ENCODE measurements at places on chromosomes 13 and 19.

DNA sequence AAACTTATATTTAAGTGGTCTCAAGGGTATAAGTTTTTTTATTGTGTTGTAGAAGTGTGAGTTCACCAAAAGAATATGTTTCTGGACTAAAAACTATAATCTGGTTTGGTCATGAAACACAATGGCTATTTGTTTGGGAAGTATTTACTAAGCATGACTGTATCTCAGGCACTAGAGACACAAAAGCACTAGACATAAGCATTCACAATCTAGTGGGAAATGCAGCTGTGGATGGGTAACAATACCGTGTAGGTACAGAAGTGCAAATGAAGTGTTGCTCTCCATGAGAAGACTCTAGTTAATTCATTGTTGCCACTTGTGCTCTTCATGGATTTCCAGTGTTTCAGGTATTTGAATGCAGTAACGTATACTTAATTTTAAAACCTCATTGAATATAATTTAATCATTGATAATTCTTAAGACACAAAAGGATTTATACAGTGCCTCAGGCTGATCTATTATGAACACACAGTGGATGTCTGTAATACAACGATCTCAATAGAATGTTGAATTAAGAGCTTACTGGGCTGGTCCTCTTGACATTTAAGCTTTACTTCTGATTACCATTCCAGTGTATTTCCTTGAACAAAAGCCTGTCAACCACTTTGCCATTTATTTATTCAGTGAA, 50.9 kb downstream of the TPT1 start:
- DNase-seq, result no peak

DNA sequence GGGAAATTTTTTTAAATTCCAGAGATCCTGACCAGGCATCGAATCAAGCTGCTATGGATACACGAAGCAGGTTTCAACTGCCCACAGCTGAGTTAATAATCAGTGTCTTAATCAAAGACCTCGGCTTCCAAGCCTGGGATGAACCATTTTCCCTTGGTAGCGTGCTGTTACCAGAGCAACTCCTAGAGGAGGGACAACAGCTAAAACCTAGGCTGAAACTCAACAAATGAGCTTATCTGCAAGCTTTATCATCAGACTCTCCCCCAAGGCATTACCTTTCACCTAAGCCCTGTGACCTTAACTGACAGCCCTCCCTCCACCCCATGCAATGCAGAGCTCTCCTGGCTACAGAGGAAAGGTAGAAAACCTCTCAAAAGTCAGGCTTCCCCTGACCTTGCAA, 39.7 kb downstream of the RCBTB1 start:
- DNase-seq, result no peak

DNA sequence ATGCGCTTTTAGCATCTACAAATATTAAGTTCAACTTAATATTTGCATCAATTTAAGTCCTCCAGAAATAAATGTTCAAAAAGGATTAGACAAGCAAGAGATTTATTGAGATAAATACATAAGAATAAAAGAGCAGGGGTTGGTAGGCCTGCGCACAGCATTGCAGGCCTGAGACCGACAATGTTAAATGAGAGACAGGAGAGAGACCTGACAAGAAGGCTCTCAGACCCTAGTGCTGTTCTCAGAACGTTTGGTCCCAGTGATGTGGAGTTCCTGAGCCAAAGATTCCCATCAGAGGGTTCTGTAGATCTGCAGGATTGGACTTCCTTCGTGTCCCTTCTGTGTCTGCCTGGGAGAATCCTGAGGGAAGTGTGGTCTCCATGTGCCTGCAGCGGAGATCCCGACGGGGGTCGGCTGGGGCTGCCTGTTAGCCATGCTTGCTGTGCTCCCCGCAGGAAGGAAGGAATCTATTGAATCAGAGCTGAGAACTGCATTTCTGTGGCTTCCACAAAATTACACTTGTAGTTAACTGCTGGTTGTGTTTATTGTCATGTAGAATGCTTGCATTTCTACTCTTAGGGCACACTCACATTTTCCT, 369.9 kb upstream of the SLC10A2 start:
- DNase-seq, result no peak

GRCh38 chr13:77810430-77810829, 108.2 kb downstream of the EDNRB start:
- DNase-seq, result no peak

GRCh38 chr19:41695745-41696144, 7.7 kb upstream of the CEACAM7 start:
- no peak for DNase-seq

- no peak for DNase-seq
Observed at GRCh38 chr19:30649934-30650614, 277.9 kb downstream of the ZNF536 start.

- DNase-seq, result no peak
Observed at GRCh38 chr19:7681340-7682174, 924 bp downstream of the TRAPPC5 start.

DNA sequence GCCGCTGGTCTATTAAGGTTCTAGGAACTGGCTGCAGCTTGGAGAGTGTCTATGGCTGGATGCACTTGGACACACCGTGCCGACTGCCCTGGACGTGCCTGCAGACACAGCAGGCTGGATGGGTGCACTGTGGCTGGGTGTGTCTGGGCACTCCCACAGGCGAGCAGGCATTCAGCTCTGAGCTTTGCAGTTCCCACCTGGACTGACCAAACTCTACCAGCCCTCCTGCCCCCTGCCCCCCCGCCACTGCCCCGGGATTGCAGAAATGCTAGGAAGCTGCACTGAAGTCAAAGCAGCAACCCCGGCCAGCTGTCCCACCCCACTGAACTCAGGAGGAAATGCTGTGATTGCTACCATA, 7.0 kb upstream of the LRP3 start:
- DNase-seq, result no peak

DNA sequence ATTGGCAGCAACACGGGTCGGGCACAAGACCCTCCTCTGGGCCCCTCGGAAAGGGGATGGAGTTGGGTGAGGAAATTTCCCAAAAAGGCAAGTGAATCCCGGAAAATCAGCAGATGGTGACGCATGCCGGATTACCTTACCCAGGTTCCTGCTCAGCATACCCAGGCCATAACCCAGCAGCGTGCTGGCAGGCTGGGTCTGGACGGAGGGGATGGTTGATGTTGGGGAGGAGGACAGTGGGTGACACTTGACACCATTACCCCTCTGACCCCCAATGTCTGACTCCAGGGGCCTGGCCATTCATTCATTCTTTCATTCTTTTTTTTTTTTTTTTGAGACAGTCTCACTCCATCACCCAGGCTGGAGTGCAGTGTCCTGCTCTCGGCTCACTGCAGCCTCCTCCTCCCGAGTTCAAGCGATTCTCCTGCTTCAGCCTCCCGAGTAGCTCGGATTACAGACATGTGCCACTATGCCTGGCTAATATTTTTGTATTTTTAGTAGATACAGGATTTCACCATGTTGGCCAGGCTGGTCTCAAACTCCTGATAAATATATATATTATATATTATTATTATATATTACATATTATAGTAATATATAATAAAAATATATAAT, 799 bp downstream of the PVR start:
- no peak for DNase-seq

DNA sequence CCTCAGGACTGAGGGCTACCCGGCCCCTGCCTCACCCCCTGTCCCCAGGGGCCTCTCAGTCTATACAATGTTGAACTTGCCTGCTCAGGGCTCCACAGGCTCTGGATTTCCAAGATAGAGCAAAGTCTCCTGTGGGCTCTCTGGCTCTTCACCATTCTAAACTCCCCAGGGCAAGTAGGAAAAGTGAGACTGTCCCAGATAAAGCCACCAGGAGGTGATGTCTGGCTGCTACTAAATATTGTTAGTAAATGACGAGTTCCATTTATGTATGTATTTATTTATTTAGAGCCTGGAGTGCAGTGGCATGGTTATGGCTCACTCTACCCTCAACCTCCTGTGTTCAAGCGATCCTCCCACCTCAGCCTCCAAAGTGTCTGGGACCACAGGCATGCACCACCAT, 73.6 kb upstream of the SIAH3 start:
- no peak for DNase-seq

DNA sequence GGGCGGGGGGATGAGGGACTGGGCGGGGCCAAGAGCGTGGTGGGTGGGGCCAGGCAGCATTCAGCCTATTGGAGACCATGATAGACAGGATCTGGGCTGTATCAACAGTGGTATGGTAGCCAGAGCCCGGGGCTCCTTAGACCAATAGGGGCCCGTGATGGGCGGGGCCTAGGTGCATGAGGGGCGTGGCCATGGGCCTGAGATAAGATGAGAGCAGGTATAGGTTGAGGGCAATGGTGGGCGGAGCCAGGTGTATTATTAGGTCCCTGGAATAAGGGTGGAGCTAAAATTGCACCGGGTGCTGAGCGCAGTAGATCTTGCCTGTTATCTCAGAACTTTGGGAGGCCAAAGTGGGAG, 5.3 kb downstream of the ABCA7 start:
- DNase-seq, result no peak

DNA sequence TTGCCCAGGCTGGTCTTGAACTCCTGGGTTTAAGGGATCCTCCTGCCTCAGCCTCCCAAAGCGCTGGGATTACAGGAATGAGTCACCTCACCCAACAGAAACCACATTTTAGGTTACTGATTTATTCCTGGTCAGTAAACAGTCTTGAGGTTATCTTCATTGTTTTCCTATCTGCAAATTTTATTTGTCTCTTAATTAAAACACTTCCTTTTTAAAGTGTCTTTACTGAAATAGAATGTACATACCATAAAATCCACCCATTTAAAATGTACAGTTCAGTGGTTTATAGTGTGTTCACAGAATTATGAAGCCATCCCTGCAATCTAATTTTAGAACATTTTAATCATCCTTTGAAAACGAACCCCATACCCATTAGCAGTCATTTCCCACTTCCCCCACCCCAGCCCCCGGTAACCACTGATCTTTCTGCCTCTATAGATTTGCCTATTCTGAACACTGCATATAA, 63.0 kb downstream of the MAP4K1 start:
- DNase-seq, result no peak
